ENCODE measurements at places on chromosomes 1 and 21. TPM values are rescaled to one million over a fixed set of nuclear protein-coding genes. Genes with fewer than 3 reads are reported as not detected.

- DNase-seq: peak; percentile 35
Measured at GRCh38 chr1:207495801-207496792, at the start of gene CR1. CR1 (plus strand) TSS chr1:207496157; CDS start chr1:207496268, 111 bp downstream.

DNA sequence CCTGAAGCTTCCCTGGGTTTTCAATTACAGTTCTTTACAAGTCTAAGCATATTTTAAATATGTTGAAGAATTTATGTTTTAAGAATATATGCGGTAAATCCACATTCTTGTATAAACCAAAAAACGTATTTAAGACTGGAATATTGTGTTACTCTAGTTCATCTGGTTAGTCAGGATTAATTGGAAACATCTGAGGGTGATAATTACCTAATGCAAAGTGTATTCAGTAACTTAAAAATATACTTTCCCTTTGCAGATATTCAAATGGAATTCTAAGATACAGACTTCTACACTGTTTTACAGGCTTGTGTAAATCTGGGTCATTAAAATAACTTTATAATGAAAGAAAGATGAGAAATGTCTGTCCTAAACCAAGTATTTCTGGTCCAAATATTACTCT lies 302.0 kb downstream of the VAV3 start:
- no peak for DNase-seq

The DYRK3 gene
- total RNA-seq: 21.2 TPM

The FAM151A gene
- total RNA-seq: 0.21 TPM
